ENCODE measurements at places on chromosomes 7 and 10. TPM values are rescaled to one million over a fixed set of nuclear protein-coding genes. Genes with fewer than 3 reads are reported as not detected.

The RAPGEF5 gene
- total RNA-seq = 0.86 TPM

DNA sequence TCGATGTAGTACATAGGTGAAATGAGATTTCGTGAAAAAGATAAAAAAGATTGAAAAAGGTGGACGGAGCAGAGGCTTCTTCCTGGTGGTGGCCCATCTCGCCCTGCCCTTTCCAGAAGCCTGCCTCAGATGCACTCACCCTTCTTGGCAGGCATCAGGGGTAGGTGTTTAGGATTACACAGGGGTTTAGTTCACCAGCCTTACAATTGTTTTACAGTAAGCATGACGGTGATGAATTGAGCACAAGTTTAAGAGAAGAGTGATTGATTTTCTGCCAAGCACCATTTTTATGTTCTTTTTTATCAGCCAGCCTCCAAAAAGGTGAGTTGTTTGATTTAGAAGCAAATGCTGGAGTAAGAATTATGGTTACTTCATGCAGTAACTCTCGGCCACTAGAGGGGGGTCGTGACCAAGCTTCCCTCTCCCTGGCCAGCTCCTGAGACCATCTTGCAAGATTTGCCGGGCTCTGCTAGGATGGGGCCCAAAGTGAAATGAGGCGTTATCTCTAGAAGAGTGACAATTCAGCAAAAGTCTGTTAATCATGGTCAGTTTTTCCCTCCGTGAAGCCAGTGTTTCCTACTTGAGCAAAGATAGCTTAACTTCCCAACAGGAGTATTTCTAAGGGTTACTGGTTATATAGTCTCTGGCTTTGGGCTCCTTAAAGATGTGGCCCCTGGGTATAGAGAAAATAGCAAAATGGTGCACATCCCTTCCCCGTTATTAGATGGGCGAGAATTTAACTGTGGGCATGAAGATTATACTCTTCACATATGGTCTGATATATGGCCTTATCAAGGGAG is 228.8 kb downstream of the BMPER start:
- peak; percentile 79 for DNase-seq

The CDH23 gene
- total RNA-seq = under 0.01 TPM

- peak; percentile 61 for DNase-seq
Observed at GRCh38 chr10:69845574-69846292, 44.0 kb downstream of the COL13A1 start.

DNA sequence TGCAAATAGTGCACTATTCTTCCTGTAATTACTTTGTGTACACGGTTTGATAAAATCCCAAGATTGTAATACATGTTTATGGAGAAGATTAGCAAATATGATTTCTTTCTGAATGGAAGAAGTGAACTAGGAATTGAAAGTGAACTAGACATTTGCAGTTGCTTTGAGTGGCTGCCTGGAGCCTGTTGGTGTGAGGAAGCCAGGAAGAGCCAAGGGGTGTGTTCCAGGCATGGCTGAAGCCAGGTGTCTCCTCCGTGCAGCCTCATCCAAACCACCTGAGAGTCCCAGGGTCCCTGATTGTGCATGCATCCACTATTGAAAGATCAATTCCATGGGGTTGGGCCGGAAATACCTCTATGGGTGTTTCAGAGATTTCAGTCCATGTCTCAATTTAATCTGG is 253.1 kb upstream of the SHH start:
- no peak for DNase-seq

DNA sequence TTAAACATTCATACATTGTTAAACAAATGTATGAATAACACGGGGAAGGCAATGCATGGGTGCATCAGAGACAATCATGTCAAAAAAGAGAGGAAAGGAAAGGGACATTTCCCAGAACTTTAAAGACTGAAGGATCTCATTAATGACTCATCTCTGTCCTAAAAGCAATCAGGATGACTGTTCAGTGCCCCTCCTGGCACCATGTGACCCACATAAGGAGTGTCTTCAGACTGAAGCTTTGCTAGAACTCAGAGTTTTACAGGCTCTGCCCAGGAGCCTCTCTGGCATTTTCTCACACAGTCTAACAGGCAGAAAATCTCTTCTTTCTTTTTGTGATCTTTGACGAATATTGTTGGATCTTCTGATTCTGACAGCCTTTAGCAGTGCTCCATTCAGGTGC is 315.3 kb downstream of the OTUD1 start:
- no peak for DNase-seq

The ANKRD16 gene
- total RNA-seq = 9.3 TPM

DNA sequence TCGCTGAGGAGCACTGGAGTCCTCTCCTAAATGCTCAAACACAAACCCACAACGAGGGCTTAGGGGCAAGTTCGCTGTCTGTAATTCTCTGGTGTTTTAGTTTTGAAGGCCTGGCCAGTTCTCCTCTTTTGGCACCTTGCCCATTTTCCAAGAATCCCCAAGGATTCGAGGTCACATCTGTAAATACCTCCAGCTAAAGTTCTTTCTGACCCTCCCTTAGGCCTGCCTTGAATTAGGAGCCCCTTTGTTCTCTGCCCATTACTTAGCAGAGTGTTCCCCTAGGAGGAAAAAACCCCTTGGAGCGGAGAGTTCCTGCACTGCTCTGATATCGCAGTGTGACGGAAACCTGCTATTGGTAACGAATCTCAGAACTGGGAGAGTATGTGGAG is 743 bp upstream of the PYROXD2 start:
- peak; percentile 23 for DNase-seq

- DNase-seq = no peak
Observed at GRCh38 chr10:28913436-28914237, 236.3 kb downstream of the BAMBI start.

- no peak for DNase-seq
Observed at GRCh38 chr7:23222439-23223030, 24.0 kb upstream of the GPNMB start.

GRCh38 chr7:114426824-114427223 is 12.2 kb downstream of the FOXP2 start:
- DNase-seq = peak; percentile 32

DNA sequence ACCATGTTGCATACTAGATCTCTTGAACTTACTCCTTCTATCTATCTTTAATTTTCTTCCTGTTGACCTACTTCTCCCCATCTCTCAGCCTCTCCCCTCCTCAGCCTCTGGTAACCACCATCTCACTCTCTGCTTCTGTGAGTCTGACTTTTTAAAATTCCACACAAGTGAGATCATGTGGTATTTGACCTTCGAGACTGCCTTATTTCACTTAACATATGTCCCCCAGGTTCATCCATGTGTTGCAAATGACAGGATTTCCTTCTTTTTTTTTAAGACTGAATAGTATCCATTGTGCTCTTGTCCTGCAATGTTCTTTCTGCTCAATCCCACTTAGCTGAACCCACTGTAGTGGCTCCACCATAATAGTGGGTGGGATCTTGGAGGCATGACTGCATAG is 51.4 kb upstream of the DNAJC1 start:
- no peak for DNase-seq

GRCh38 chr7:97868788-97869187 is 3.4 kb downstream of the ASNS start:
- DNase-seq = peak; percentile 4

The PRLHR gene
- total RNA-seq = not detected

- DNase-seq = peak; percentile 92
Observed at GRCh38 chr7:140541513-140542227, 62.4 kb upstream of the MKRN1 start.

GRCh38 chr10:100041306-100042002 is 31.7 kb upstream of the DNMBP start:
- no peak for DNase-seq

Measured in fibroblast of villous mesenchyme (primary cell).